Stimulated activated CD8-positive, alpha-beta memory T cell treated with anti-CD3 and anti-CD28 coated beads, Interleukin-12 subunit alpha, Interleukin-12 subunit beta, amount 100 ng/mL, for 1 hour (primary cell): ENCODE measurements at places on chromosomes 2 and 18.

DNA sequence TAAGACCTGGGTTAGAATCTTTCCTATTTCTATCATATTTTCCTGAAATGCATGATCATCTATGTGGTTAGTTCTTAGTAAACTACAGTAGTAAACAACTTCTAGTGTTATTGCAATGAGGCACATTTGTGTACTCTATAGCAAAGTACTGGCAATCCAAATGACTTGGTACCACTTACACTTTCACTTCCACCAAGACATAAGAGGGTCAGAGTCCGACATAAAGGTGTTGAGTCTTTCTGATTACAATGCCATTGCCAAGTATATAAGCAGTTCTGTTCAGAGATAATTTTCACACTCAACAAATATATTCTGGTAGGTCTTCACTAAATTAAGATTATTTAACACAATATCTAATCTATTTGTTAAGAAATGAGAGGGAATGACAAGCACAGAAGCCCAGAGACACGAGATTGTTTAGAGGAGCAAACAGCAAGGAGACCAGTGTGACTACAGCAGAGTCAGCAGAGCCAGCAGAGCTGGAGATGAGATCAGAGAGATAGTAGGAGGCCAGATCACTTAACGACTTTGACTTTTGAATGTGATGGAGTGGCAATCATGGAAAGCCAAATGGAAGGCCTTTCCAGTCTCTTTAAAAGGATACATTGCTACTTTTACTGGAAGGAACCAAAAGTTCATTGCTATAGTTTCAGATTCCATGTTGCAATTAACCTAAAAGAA is 27.5 kb downstream of the SOS1 start:
- no peak for DNase-seq

DNA sequence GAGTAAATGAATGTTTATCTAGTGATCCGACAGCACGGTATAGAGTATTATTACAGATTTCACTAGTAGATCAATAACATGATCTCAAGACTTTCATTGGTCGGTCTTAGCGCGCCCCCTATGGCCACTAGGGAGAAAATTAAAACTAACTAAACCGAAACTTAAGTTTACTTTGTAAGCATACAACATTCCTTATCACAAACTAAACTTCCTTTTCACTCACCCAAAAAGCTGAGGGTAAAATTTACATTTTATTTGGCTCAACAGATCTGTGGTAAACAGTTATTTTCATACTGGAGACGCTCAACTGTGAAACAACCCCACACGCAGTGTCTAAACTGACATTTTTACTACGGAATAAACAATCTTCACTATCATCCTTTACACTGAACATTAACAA is 215.6 kb upstream of the MAP2 start:
- DNase-seq, result no peak

GRCh38 chr2:132253496-132254305 is 91.9 kb upstream of the ANKRD30BL start:
- DNase-seq, result no peak

DNA sequence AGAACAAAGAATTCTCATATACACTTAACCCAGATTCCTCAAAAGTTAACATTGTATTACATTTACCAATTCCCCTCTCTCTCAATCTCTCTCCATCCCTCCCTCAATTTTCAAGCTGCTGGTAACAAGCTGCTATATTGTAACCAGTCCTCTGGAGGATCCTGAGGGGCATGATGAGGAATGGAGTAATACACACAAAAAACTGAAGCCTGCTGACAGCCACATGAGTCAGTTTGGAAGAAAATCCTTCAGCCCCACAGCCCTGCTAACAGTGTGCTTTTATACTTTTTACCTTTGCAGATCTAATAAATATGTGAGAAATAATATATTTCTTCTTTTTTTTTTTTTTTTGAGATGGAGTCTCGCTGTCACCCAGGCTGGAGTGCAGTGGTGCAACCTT is 165.7 kb upstream of the RAB12 start:
- no peak for DNase-seq

DNA sequence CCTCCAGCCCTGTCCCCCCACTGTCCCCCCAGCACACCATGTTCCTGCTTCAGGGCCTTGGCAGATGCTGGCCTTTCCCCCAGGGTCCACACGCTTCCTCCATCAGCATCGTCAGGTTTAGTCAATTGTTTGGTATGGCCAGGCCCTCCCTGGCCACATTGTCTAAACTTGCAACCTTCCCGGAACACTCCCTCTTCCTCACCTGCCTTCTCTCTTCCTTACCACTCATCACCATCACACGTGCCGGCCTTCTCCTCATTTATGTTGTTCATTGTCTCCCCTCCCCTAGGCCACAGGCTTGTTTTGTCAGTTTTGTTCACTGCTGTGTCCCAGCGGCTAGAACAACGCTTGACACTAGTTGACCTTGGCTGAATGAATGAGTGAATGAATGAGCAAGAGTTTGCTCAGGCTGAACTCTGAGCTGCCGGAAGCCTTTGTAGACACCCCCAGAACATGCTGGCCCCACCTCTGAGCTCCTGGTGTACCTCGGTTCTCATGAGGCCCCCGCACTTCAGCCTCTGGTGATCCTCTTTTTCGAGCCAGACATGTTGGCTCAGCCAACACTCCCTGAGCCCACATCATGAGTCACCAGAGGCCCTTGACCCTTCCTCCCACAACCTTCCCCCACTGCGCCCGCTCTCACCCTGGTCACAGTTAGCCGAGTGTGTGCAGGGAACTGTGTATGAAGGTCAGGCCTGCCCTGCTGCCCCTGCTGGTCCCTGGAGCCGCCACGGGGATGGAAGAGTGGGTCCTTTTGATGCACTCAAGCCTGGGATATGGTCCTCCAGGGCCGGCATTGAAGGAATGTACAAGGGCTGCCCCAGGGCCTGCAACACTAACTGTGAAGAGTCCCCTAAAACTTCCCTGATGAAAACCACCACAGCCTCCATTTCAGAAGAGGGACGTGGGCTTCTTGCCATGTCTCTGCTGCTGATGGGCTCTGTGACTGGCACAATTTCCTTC is 57.5 kb downstream of the HS1BP3 start:
- no peak for DNase-seq

DNA sequence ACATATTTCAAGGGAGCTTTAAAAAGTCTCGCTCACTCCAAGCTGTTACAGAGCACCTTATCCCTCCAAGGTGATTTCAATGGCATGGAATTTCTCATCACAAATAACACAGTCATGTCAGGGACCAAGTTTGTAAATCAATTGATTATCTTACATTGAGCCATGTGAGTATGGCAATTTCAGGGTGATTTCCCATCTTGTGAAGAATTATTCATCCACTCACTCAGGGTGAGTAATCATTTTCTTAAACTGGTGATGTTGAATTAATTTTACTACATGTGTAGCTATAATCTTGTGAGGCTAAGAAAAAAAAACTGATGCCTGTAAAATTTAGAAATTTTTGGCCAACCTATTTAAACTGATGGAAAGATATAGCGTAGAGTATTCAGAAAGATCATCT is 3.3 kb upstream of the ABCA12 start:
- DNase-seq, result no peak

DNA sequence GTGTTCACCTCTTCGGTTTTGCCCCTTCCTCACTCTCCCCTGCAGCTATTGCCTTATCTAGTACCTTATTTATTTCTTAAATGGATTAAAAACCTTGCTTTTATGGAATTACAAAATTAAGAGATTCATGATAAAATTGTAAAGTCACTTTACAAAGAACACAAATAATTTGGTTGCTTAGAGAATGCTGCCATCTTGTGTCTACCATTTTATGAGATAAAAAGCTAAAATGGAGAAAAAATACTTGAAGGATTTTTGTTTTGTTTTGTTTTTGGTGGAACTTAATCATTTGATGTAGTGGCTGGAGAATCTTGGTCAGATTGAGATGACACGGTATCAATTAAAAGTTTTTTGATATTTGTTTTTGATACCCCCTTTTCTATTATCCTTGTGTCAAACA is 69.6 kb downstream of the R3HDM1 start:
- no peak for DNase-seq

GRCh38 chr18:6210349-6211173 is 204.2 kb downstream of the L3MBTL4 start:
- DNase-seq, result no peak

- no peak for DNase-seq
Measured at GRCh38 chr2:241135737-241136136, 13.5 kb downstream of the PASK start.

DNA sequence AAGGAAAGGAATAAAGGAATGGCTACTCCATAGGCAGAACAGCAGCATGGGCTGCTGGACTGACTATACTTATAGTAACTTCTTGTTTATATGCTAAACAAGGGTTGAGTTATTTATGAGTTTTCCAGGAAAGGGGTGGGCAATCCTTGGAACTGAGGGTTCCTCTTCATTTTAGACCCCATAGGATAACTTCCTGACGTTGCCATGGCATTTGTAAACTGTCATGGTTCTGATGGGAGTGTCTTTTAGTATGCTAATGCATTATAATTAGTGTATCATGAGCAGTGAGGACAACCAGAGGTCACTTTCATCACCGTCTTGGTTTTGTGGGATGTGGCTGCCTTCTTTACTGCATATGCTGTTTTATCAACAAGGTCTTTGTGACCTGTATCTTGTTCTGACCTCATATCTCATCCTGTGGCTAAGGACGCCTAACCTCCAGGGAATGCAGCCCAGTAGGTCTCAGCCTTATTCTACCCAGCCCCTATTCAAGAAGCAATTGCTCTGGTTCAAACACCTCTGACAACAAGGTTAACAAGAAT is 98.6 kb upstream of the CABLES1 start:
- no peak for DNase-seq

- DNase-seq, result no peak
Measured at GRCh38 chr2:48943436-48943835, 187.9 kb upstream of the LHCGR start.

DNA sequence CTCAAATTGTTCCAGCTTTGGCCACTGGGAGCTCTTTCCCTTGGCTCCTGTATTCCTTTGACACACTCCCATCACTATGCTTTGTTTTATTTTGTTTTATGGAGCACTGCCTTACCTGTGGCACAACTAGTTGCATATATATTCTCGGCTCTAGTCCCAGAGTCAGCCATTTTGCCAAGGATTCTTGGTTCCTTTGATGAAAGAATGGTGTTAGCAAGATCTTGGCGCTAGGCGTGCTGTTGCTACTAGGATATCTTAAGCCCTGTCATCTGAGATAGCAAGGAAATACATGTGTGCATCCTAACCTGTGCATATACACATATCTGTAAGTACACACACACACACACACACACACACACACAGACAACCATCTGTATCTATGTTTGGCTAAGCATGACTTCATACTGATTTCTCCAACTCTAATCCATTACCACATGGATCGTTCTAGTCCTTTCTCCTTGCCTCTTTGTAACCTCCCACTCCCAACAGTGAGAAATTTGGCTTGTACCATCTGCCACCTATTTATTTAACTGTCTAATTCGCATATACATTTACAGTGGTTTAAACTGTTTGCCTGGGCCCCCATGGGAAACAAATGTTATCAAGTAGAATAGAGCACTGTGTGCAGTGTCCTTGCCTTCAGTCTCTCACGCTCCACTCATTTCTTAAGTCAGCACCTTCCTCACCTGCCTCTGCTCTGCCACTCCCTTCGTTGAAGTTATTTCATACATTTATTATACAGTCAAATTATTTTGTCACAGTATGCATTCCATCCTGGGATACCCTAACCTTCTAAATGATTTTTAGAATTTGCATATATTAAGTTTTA is 137.5 kb upstream of the MAP3K20 start:
- no peak for DNase-seq

GRCh38 chr2:42138163-42139015 is 30.8 kb upstream of the EML4 start:
- no peak for DNase-seq

DNA sequence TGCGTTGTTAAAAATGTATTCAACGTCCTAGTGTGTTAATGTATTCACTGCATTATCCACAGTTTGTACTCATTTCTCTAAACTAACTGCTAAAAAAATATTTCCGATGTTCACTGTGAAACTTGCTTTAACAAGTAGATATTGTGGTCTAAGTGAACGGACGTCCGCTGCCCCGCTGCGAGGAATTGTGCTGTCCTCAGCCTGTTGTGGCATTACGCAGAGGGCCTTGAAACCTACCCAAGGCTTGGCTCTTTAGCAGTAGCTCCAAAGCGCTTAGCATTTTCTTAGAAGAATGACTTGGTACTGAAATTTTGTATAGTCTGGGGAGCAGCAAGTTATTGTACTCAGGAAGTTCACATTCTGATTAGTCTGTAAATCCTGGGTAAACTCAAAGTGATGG is 136.5 kb upstream of the SP5 start:
- no peak for DNase-seq

GRCh38 chr2:205934443-205934842 is 151.5 kb downstream of the INO80D start:
- no peak for DNase-seq

DNA sequence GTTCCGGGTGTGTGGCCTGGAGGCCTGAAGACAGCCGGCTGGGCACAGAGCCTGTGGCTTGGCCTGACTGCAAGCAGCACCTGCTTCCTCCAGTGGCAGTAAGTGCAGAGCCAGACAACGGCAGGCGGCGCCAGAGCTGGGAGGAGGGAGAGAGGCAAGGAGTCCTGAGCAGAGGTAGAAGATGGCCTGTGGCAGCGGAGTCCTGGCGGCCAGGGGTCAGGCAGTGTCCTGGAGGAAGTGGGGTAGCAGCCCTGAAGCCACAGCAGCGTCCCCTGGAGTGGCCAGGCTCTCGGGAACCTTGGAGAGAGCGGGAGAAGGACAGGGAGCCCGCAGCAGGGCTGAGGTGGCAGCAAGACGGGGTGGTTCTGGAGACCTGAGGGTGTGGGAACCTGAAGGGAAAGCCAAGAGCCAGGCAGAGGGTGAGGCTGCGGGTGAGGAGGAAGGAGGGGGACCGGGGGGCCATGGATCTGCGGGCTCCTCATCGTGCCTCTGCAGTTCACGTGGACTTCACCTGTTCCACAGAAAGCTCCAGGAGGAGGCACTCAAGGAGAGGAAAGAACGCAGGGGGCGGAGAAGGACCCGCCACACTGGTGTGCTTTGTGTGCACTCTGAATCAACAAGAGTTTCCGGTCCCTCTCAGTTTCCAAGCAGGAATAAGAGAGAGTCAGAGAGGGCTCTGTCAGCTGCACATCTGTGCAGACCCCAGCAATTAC is 85.9 kb downstream of the USP40 start:
- no peak for DNase-seq
